ENCODE measurements at places on chromosomes 5 and 9.

DNA sequence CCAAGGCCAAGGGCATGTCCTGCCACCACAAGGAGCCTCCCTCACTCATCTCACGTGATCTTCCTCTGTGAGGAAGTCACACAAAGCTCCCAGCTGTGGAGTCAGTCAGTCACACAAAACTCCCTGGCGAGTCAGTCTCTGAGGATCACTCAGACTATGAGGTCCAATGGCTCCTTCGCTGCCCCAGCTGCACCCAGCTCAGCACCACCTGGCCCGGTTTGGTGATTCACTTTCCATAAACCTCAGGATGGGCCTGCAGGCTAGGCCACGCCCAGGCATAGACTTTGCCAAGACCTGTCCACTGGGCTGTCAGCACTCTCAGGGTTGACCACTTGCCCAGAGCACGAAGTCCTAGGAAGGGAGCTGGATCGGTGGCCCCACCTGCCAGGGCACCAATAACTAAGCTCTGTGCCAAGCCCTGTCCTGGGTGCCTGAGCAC is 233.8 kb downstream of the HSPA4 start:
- DNase-seq, result no peak

DNA sequence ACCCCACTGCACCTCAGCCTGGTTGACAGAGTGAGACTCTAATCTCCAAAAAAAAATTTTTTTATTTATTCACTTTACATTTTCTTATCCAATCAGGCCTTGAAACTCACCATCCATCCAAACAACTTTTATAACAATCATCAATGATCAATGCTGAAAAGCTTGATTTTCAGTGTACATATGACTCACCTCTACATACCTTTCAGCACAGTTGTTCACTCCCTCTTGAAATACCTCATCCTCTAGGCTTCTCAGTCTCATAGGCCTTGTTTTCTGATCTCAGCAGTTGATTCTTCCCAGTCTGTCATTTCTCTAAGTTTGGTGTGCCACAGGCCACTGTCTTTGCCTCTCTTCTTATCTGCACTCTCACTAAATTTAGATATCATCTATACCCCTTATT is 36.2 kb downstream of the GRIN3A start:
- DNase-seq, result no peak

DNA sequence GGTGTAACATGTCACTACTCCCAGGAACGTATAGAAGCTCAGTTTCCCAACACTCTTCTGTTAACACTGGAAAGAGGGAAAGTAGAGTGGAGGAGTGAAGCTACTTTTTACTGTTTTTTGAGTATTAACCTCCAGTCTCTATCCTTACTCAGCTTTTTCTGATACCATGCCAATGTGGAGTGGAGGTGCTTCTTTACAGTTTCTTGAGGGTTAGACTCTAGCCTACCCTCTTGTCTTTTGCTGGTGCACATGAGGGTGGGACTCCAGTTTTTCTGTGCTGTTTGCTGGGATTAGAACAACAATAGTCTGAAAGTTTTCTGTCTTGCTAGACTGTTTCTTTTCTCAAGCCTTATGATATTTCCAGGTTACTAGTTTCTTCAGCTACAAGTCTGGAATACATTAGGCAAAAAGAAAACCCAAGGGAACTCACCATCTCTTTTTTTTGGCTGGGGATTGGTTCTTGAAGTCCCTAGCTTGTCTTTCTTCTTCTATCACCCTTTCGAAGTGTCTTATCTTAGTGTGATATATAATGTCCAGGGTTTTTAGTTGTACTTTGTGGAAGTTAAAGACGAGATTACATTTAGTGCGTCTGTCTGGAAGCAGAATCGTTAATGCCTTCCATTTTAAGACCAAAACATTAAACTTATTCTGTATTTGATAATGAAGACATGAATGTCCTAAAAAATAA is 35.9 kb downstream of the PRR16 start:
- DNase-seq, result no peak

- DNase-seq, result no peak
Observed at GRCh38 chr9:95809686-95810085, 65.8 kb upstream of the ERCC6L2 start.

DNA sequence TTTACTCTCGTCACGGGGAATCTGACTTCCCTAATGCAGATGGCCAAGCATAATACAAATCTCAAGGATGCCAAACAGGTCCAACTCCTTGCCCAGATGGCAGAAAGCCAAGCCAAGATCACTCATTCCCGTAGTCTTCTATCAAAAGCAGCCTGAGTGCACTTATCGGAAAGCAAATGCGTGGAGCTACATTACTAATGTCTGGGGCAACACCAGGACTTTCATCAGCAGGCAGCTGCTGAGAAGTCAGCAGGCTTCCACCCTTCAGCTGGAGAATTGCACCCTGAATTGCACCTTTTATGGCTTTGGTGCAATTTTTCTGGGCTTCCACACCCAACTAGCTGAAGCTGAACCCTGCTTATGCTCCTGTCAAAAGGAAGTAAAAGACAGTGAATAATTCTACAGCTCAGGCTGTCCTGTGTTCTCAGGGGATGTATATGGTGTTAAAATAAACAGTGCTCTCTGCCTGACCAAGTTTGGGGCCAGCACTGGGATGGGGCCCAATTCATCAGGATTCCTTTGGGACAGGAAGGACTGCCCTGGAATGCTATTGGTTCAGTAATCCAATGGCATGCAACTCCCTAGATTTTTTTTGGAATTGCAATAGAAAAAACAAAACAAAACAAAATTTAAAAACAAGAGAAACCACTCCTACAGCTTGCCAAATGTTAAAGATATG is 92.6 kb downstream of the DPYSL3 start:
- DNase-seq, result no peak

DNA sequence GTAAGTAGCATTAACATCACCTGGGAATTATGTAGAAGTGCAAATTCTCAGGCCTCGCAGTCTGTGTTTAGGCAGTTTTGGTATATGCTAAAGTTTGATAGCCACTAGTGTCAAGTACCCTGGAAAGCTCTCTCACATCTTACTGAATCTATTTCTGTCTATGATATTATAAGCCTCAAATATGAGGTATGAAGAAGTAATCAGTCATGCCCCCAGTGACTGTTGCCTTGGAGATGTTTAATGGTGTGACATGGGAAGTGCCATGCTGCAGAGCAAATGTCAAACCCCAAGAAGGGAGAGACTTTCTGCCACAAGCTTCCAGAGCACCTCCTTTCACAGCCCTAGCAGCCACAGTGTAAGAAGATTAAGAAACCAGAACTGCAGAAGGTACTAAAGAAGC is 9.8 kb upstream of the PDE8B start:
- DNase-seq, result no peak

DNA sequence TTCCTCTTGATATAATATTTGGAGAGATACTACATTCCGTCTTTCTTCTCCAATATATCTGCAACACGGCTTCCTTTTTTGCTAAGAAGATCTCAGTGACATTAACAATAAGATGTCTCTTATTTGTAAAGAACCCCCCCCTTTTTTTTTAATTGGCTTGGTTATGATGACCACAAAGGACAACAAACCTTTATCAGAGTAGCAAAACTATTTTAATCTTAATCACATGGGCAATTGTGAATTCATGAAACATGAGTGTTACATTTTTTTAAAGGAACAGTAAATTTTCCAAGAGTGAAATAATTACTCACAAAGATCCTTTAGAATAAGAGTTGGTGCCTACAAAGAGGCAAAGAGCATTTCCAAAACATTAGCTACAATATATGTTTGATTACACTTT is 554.1 kb downstream of the MAT2B start:
- no peak for DNase-seq
